Mesenteric fat pad (tissue), 1 donor: ENCODE measurements at places on chromosomes 7 and 10. TPM values are rescaled to one million over a fixed set of nuclear protein-coding genes. Genes with fewer than 3 reads are reported as not detected.
A peak's percentile ranks its signal among the peaks of the same experiment; 100 is the strongest.

The CHAT gene
- total RNA-seq: not detected

The GIMAP5 gene
- 26.6 TPM for total RNA-seq

The SLC26A3 gene
- 0.45 TPM for total RNA-seq

The HOXA9 gene
- 10.4 TPM for total RNA-seq

GRCh38 chr10:122333037-122333436, 41.5 kb upstream of the PLEKHA1 start:
- DNase-seq: no peak

- DNase-seq: peak; percentile 95
Measured at GRCh38 chr10:43138021-43138756, at the start of gene CSGALNACT2. Gene CSGALNACT2, plus strand, starts transcription at chr10:43138445. Its CDS starts 16,705 bp downstream, at chr10:43155150.
